M059J (cell line): ENCODE measurements at places on chromosomes 7 and 10. TPM values are rescaled to one million over a fixed set of nuclear protein-coding genes. Genes with fewer than 3 reads are reported as not detected.

DNA sequence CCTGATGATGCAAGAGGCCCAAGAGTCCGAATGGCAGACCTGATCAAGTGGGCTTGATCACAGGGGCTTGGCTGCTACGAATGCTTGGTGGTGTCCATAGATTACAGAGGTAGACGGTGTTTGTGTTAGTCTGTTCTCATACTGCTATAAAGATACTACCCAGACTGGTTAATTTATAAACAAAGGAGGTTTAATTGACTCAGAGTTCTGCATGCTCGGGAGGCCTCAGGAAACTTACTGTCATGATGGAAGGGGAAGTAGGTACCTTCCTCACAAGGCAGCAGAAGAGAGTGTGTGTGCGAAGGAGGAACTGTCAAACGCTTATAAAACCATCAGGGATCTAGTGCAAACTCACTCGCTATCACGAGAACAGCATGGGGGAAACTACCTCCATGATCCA lies 268.9 kb upstream of the KLF6 start:
- no peak for DNase-seq

- DNase-seq, result peak; percentile 54
Measured at GRCh38 chr10:32650246-32650655, 204.3 kb downstream of the CCDC7 start.

DNA sequence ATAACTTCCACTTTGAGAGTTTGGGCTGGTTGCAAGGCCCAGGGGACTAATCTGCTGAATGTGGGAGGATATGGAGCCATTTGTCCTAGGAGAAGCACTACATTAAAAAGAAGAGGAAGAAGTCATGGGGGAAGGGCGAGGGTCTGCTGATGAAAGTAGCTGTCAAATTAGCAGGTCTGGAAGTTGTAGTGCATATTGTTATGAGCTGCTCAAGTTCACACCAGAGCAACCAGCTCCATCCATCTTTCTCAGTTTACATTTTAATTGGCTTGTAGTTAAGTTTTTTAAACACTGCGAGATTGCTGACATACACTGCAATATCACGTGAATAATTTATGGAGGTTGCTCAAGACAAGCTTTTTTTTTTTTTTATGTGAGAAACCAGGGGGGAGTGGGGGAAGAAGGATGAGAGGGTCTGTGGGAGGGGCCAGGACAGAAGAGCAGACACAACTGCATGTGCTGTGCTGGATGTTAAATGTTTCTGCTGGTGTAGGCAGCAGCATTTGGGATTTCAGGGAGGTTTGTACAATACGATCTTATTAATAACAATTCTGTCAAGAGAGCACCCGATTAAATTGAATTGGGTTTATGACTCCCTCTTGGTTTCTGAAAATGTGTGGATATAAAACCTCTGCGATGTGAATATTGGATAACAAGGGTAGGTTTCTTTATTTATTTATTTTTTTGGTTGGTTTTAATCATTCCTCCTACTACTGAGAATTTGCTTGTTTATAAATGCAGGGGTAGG lies 759.0 kb upstream of the GALNT17 start:
- DNase-seq, result no peak

GRCh38 chr7:99837649-99838361 lies 10.0 kb downstream of the CYP3A43 start:
- peak; percentile 20 for DNase-seq

GRCh38 chr10:520402-520787 lies 169.1 kb downstream of the DIP2C start:
- DNase-seq, result peak; percentile 13

DNA sequence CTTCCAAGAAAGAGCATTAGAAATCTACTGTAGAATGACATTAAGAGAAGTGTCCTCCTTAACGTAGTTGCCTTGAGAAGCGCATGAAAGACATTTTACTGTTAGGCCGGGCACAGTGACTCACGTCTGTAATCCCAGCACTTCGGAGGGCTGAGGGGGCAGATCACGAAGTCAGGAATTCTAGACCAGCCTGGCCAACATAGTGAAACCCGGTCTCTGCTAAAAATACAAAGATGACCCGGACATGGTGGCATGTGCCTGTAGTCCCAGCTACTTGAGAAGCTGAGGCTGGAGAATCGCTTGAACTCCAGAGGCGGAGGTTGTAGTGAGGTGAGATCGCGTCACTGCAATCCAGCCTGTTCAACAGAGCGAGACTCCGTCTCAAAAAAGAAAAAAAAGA lies 28.9 kb downstream of the TARP start:
- DNase-seq, result no peak

GRCh38 chr10:48554246-48554645 lies 50.6 kb downstream of the ARHGAP22 start:
- no peak for DNase-seq

GRCh38 chr10:34858003-34858402 lies 42.9 kb upstream of the PARD3 start:
- no peak for DNase-seq

GRCh38 chr7:134845461-134845860 lies 66.0 kb downstream of the CALD1 start:
- no peak for DNase-seq

GRCh38 chr10:89389254-89389653 lies 3.2 kb upstream of the IFIT1 start:
- DNase-seq, result peak; percentile 67

DNA sequence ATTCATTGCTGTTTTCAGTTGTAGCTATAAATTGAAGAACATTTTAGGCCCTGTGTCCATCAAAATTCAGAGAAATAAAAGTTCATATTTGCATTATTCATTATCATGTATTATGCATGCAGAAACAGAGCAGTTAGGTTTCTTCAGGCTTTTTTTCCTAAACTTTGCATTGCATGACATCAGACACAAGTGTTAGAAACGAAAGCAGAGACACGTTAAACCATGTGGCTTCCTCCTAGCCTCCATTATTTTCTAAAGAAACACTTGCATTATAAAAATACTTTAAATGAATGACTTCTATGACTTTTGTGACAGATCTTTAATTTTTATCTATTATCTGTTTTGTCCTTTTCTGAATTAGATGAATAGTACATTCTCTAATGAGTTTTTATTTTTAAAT lies 8.8 kb upstream of the EBLN1 start:
- DNase-seq, result no peak

DNA sequence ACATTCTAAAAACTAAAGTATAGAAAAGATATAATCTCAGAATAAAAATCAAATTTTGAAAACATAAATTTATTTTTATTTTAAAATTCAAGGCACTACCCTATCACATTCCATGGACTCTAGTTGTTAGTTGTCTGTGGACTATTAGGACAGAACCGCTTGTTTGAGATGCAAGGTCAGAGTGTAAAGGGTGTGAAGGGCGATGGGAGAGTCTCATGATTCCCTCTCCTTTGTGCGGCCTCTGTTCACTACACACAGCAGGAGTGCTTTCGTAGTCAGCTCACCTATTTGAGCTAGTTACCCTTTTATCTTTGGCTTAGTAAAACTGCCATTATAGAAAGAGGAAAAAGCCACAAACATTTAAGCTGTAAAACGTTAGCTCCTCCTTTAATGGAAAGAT lies 189.8 kb upstream of the TEX47 start:
- DNase-seq, result no peak

DNA sequence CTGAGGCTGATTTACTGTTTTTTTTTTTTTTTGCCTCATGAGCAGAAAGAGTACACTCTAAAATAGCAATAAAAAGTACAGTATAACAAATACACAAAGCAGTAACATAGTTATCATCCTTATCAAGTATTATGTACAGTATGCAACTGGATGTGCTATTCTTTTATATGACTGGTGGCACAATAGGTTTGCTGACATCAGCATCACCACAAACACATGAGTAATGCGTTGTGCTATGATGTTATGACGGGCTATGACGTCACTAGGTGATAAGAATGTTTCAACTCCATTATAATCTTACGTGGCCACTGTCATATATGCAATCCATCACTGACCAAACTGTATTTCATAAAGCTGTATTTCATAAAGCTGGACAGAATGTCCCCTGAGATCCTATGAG lies 189.2 kb upstream of the GLI3 start:
- peak; percentile 37 for DNase-seq

SCART1 gene
- total RNA-seq, result 0.20 TPM in 2 replicates

NPC1L1 gene
- total RNA-seq, result not detected in 2 replicates

CRYGN gene
- total RNA-seq, result not detected in 2 replicates

TWIST1 gene
- total RNA-seq, result 15.0 and 24.0 TPM in 2 replicates

SLC16A9 gene
- total RNA-seq, result 0.07 TPM in 1 of 2 replicates, not detected in the other

PLXNA4 gene
- total RNA-seq, result 6.0 and 6.2 TPM in 2 replicates

RAMP3 gene
- 0.66 and 1.7 TPM in 2 replicates for total RNA-seq

CNNM1 gene
- 1.6 and 2.4 TPM in 2 replicates for total RNA-seq

FXYD4 gene
- not detected in 2 replicates for total RNA-seq

RBP3 gene
- not detected in 2 replicates for total RNA-seq

SEMA4G gene
- 0.12 and 0.17 TPM in 2 replicates for total RNA-seq

HECW1 gene
- total RNA-seq, result 6.7 and 15.6 TPM in 2 replicates

ZNF488 gene
- total RNA-seq, result 0.62 and 0.79 TPM in 2 replicates

NKX2-3 gene
- total RNA-seq, result 0.12 TPM in 1 of 2 replicates, not detected in the other

AGR3 gene
- total RNA-seq, result not detected in 2 replicates

DGKB gene
- 0.05 TPM in 1 of 2 replicates, not detected in the other for total RNA-seq

TAS2R4 gene
- 0.20 TPM in 1 of 2 replicates, not detected in the other for total RNA-seq

MPP7 gene
- 0.94 and 1.7 TPM in 2 replicates for total RNA-seq

PNLIPRP1 gene
- not detected in 2 replicates for total RNA-seq
